ENCODE measurements at places on chromosomes 6 and 20.

DNA sequence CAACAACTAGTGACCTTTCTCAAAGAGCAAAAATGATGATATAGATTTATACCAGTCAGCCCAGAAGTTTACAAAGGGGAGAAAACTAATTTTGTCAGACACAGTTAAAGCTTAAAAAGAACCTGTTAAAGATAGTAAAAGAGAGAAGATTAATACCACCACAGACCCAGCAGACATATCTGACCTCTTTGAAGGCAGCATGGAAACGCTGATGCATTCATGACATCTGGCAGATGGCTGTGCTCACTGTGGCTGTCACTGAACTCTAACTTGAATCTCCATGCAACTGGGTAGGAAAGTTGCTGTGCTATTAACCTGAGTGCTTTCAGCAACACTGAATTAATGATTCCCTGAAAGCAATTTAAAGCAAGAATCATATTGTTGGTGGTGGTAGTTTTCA, 159.8 kb upstream of the PRDM1 start:
- DNase-seq = no peak

DNA sequence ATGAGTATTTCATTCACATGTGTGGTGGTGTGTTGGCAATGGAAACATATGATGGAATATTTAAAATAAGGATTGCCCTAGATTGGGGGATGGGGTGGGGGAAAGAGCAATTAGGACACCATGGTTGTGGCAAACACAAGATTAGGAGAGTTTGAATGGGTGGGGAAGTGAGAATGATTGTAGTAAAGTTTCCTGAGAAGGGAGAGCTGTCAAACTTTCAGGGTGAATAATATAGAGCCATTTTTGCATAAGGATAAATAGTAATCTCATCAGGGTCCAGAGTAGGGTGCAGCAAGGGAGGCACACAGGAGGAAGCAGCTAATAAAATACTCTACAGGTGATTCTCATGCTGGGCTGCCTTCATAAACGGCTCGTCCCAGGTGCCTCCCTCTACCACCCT, 294.9 kb upstream of the MARCKS start:
- no peak for DNase-seq

DNA sequence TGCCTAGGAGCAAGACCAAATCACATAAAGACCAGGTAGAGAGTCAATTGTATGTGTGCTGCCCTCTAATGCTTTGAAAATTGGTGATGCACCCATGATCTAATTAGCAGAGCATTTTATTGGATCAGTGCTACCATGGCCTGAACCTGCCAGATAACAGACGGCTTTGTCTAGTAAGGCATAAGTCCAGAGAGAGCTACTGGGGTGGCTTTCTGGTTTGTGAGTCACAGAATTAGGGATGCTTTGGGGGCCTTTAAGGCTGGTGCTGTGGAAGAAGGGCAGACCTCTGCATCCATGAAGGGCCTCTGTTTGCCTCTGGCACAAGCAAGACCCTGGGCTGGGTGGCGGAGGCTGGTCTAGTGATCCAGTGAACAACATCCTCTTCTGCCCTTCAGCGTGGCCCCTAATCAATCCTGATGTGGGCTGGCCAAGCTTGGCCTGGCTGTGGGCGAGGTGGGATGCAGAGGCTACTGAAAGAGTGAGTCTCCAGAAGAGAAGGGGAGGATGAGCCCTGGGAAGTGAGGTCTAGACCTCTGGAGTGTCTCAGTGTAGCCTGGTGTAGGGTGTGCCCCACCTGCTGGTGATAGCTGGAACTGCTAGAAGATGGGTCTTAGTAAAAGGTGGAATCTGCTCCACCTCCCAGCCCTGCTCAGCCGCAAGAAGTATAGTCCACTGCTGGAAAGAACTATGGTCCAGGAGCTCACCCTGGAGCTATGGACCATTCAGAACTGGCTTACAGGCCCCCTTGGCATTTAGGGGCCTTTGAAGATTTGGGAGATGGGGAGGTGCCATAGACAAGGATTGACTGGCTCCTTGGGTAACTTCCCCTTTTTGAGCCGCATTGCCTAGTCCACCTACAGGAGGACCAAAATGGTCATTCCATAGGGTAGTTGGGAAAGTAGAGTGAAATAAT, 36.7 kb upstream of the AAR2 start:
- DNase-seq = peak; percentile 75

DNA sequence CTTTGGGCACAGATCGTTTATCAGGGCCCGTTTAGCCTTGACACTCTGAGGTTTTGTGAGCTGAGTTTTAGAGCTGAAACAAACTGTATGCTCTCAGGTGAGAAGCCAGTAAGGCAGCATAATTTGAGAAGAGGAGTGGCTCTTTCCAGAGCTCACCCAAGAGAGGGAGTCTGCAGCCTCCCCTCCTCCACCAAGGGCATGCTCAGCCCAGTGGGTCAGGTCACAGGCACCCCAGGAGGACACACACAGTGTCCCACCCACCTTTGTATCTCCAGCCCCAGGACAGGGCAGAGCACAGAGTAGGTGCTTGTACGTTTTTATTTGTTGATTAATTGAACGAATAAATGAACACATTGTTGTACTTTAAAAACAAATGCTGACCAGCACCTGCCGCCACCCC, 3.4 kb downstream of the TSPO2 start:
- DNase-seq = no peak

GRCh38 chr20:20815711-20816455, 103.4 kb upstream of the RALGAPA2 start:
- DNase-seq = no peak

DNA sequence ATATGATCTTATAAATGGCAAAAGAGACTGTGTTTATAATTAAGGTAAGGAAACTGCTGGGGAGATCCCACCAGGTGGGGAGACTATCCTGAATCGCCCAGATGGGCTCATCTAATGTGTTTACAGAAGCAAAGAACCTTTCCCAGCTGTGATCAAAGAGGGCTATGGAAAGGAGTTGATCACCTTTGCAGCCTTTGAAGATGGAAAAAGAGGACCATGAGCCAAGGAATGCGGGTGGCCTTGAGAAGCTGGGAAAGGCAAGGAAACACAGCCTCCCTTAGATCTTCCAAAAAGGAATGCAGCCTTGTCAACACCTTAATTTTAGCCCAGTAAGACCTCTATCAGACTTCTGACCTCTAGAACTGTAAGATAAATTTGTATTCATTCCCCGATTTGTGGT, 66.5 kb upstream of the ADGRG6 start:
- no peak for DNase-seq

- peak; percentile 11 for DNase-seq
These were observed 1.1 kb downstream of the JAG1 start for GRCh38 chr20:10672624-10673127.

DNA sequence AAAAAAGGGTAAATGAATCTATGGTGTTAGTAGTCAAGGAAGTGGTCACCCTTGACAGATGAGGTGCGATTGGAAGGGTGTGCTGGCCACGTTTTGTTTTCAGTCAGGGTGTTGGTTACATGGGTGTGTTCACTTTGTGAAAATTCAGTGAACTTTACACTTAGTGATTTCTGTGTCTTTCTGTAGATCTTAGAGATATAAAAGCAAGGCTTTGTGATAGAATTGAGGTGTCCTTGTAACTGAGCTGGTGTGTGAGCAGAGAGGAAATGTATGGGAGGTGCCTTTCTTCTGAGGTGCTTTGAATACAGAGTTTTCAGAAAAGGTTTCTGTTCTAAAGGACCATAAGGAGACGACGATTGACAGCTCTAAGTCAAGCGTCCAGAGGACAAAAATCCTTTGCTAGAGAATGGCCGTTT, 90.5 kb downstream of the SAMD3 start:
- DNase-seq = peak; percentile 86

DNA sequence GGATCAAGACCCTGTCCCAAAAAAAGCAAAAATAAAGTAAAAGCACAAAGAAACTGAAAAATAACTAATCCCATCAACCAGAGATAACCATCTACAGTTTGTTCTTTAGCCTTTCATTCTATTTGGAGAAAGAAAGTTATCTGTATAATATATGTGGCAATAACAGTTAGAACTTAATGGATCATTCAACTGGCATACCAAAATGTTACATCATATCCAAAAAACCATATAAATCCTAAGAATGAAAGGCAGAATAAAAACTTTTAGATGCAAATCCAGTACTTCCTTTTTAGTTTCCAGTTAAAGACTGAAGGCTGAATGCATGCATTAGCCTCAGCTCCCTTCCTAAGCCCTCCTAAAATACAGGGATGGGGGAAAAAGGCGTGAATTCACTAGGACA, 25.2 kb downstream of the ILRUN start:
- no peak for DNase-seq

DNA sequence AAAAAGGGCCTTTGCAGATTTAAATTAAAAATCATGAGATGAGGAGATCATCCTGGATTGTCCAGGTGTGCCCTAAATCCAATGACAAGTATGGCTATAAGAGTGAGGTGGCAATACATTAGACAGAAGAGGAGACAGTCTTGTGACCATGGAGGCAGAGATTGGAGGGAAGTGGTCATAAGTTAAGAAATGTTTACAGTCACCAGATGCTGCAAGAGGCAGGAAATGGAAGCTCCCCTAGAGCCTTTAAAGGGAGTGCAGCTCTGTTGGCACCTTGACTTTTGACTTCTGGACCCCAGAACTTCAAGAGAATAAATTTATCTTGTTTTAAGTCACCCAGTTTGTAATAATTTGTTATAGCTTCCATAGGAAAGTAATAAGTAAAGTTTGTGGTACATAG, 61.1 kb downstream of the HMGN3 start:
- DNase-seq = no peak

DNA sequence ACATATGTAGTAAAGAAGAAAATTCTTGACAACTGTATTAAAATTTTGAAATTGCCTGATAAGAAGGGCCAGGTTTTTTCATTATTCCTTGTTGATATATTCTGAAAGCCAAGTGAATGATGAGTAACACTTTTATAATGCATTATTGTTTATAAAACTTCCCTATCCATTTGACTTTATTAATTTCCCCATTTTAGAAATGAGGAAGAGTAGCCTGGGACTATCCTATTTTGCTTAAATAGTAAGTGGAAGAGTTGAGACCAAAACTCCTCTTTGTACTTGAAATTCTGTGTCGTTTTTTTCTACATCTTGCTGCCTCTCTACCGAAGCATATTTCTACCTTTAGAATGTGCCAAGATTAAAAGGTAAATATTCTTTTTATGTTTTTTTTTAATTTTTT, 39.7 kb downstream of the TRMT11 start:
- no peak for DNase-seq
